ENCODE measurements at places on chromosomes 16 and 17.

GRCh38 chr16:9599415-9600120, 508.1 kb downstream of the HAPSTR1 start:
- DNase-seq, result no peak

DNA sequence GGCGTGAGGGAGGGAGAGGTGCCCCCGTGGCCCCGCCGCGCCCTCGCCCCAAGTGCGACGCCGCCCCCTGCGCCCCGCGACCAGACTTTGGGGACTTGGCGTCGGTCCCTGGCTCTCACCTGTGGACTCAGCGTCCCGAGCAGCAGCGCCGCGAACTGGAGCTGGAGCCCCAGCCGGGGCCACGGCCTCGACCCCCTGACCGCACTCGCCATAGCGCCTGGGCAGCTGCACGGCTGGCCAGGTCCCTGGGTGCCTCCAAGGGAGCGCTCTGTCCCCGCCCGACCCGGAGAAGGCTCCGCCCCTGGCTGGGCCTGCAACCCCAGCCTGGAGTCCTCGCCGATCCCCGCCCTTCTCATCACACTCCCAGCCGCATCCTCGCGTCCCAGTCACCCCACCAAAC, at the start of gene ERN2:
TSS of gene ERN2 (minus strand) at position 247 of the 400 bp plus-strand sequence. CDS start at position 212, 35 bp downstream.
- DNase-seq, result no peak

GRCh38 chr17:63066158-63066813, 100.3 kb downstream of the TANC2 start:
- no peak for DNase-seq

DNA sequence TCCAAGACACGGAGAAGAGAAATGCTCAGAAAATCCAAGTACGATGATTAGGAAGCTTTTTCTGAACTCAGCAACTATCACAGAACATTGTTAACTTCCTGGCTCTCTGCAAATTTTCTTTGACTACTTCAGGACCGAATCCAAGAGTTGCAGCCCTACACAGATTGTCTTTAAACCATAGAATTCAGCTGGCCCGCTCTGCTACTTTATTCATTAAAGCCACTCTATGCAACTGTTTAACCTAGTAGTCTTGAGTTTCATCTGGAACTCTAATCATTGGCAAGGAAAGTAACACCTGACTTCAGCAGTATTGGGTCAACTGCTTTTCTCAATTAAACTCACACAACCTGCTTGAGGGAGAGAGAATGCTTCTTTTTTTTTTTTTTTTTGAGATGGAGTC, 210.1 kb downstream of the SLC39A11 start:
- DNase-seq, result no peak

GRCh38 chr17:55664287-55664686, 58.4 kb downstream of the TMEM100 start:
- no peak for DNase-seq

- no peak for DNase-seq
Measured at GRCh38 chr17:8152112-8152775, at the start of gene PER1. PER1 (minus strand) TSS chr17:8152404; CDS start chr17:8150706, 1,698 bp downstream.

GRCh38 chr17:61294777-61295176, 104.9 kb upstream of the TBX2 start:
- DNase-seq, result no peak
